ENCODE measurements at places on chromosomes 13 and 19.

DNA sequence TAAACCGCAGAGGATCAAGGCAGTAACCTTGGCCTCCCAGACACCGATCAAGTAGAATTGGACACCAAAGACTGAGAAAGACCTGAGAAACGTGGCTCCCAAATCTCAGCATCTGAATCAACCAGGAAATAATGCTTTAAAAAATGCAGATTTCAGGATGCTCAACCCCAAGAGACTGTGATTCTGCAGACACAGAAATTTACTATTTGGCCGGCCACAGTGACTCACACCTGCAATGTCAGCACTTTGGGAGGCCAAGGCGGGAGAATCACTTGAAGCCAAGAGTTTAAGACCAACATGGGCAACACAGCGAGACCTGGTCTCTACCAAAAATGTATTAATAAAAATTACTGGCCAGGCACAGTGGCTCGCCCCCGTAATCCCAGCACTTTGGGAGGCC is 6.2 kb downstream of the ABCC4 start:
- DNase-seq, result no peak

DNA sequence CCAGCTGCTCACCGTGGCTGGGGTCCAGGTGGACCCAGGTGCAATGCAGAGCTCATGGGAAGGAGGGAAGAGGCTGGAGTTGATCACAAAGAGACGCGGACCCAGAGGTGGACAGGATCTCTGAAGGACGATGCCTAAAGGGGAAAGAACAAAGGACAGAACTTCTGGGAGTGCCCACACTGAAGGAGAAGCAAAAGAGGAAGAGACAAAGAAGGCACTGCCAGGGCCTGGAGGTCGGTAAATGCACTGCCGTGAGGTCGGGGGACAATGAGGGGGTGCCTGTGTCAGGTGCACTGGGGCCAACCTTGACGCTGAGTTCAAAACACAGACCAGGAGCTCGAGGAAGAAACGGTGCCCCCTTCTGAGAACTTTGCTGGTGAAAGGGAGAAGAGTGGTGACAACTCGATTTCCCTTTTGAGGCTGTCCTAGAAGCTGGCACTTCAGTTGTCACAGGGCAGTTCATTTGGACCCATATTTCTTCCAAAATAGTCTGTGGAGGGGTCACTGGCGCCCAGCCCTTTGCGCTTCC is 55.6 kb downstream of the GJA3 start:
- no peak for DNase-seq

DNA sequence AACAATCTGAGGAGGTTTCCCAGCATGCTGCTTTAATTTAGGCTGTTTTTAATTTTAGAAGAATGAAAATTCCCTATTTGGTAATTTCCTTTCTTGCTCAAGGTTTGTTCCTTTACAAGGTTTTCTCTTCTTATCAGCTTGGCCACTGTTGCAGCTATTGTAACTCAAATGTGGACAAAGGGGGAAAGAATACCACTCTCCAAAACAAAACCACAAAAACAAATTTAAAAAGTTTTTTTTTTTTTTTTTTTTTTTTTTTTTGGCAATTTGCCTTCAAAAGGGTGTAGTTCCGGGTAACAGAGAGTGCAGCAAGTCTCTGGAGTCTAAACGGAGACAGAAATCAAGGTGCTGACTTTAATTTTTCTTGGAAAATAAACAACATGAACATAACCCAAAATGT is 306.4 kb upstream of the ARGLU1 start:
- no peak for DNase-seq

DNA sequence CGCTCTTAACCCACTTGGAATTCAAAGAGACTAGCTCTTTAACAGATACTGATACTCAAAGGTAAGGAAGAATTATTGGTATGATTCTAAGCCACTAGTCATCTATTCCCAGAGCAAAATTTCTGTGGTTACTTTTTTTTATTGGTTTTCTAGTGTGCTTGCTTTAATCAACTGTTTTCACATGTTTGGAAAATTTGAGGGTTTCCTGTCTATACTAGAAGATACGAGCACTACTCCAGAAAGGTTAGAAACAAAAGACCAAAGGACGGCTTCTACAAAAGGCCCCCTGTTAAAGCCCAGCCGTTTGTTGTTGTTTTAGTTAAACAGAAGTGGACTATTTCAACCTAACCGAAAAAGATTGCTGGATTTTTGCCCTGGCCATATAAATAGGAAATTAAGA is 18.5 kb upstream of the LPAR6 start:
- no peak for DNase-seq

- DNase-seq, result no peak
Measured at GRCh38 chr13:106382534-106382933, 152.9 kb downstream of the EFNB2 start.

DNA sequence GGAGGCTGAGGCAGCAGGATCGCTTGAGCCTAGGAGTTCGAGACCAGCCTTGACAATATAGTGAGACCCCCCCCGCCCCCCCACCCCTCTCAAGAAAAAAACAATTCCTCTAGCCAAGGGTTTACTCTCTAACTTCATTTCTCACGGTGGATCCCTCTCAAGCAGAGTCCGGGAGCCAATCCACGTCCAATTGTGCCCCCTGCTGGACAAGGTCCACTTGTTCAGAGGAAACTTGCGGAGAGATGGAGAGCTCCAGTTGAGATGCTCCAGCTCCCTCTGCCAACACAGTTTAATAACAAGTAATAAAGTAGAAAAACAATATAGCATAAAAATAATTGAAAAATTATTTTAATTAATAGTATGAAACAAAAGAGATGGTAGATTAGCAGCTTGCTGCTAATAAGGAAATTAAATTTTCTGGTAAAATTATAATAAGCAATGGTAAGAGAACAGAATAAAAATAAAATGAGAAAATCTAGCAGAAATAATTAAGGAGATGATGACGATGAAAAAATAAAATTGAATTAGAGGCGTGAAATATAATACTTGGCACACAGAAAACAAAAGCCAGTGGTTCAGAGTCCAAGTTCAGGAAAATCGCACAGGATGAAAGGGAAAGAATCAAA is 14.5 kb upstream of the SIGLEC14 start:
- no peak for DNase-seq

- no peak for DNase-seq
Measured at GRCh38 chr13:94305934-94306333, 173.5 kb downstream of the DCT start.

DNA sequence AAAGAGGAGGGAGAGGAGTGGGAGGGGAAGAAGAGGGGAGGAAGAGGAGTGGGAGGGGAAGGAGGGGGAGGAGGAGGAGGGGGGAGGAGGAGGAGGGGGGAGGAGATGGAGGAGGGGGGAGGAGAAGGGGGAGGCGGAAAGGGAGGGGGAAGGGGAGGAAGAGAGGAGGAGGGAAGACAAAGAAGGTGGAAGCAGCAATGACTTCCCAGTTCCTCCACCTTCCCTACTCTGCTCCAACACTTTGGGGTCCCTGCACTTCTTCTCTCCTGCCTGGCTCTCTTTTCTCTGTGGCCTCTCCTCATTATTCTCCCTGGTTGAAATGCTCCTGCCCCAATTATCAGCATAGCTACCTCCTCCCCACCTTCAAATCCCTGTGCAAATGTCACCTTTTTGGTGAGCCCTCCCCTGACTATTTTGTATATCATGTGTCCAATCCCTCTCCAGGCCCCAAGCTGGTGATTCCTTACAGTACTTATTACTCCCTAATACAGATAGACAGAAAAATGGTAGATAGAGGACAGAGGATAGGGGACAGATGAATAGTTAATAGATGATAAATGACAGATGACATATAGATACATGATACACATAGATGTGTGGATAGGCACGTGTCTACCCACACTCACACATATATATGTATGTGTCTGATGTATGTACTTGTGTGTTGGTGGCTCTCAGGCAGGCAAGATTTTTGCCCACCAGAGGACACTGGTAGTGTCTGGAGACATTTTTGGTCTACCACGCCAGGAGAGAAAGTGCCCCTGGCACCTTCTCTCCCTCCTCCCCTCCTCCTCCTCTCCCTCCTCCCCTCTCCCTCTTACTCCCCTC is 25.2 kb downstream of the NLRP9 start:
- DNase-seq, result no peak

GRCh38 chr19:412356-413355 is 3.7 kb upstream of the C2CD4C start:
- no peak for DNase-seq

DNA sequence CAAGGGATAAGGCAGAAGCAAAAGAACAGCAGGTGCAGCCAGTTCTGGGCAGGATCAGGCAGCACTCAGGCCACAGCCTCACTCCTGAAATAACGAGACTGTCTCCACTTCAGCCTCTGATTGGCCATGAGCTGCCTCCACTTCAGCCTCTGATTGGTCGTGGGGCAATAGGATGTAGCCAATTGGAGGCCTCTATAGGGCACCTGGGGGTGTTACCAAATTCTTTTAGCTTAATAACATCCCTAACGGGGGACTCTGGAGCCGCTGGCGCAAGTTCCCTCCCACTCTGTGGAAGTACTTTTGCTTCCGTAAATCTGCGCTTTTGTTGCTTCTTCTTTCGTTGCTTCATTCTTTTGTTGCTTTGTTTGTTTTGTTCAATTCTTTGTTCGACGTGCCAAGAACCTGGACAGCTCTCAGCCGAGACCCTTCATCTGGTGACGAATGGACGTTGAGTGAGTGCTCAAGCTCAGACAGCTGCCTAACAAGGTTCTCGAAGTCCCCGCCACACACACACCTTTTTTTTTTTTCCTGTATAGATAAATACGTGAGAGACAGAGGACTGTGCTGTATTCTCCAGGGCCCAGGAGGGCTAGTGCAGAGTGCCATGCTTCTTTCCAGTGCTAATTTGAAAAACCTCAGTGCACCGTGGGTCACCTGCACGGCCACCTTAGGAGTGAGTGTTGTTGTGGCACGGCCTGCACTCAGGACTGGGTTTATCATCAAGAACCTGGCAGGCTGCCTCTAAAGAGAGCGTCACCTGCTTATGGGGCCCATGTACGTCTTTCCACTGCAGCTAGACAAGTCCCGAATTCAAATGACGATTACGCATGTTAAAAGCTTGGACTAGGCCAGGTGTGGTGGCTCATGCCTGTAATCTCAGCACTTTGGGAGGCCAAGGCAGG is 32.0 kb upstream of the TUBGCP3 start:
- DNase-seq, result no peak

GRCh38 chr13:83272652-83273240 is 609.5 kb downstream of the SLITRK1 start:
- DNase-seq, result no peak

DNA sequence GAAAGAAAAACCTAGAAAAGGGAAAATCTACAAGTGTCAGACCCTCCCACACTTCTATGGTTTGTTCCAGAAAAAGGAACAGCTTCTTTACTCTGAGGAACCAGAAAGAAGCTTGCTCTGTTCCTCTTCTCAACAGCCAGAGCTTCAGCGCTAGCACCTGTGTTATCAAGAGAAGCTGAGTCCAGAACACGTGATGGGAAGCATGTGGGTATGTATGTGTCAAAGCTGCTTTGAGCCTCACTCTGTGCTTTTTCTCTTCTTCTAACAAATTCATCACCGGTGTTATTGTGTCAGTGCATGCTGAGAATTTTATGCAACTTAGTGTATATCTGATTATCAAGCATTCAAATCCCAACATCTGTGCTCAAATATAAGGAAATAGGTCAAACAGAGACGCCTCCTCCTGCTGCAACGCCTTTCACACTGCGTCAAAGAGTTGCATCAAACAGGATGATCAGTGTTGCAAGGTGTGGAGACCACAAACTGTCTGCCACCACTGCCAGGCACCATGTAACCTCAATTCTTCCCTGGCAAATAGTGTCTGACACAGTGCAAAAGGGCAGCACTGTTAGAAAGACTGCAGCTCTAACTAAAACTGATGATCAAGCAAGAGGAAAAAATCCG is 83.9 kb downstream of the LRRC63 start:
- peak; percentile 45 for DNase-seq

GRCh38 chr19:54434112-54434872 is 14.7 kb upstream of the LENG8 start:
- DNase-seq, result no peak

- no peak for DNase-seq
Measured at GRCh38 chr13:112345826-112346172, 30.4 kb upstream of the SPACA7 start.

DNA sequence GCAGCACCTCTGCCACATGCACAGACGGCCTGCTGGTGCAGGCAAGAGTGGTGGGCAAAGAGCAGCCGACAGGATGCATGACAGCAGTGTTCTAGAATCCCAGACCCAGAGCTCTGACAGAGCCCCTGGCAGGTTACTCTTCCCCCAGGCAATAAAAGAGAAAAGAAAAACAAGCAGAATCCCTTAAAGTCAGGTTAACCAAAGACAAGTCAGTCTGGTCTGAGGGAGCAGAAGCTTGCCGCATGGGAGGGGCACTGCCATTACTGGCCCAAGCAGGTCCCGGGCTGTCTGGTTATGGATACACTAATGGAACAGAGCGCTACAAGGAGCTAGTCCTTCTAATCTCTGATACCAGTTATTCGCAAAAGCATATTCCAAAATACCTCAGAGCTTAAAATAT is 36.1 kb upstream of the DOCK9 start:
- DNase-seq, result no peak

DNA sequence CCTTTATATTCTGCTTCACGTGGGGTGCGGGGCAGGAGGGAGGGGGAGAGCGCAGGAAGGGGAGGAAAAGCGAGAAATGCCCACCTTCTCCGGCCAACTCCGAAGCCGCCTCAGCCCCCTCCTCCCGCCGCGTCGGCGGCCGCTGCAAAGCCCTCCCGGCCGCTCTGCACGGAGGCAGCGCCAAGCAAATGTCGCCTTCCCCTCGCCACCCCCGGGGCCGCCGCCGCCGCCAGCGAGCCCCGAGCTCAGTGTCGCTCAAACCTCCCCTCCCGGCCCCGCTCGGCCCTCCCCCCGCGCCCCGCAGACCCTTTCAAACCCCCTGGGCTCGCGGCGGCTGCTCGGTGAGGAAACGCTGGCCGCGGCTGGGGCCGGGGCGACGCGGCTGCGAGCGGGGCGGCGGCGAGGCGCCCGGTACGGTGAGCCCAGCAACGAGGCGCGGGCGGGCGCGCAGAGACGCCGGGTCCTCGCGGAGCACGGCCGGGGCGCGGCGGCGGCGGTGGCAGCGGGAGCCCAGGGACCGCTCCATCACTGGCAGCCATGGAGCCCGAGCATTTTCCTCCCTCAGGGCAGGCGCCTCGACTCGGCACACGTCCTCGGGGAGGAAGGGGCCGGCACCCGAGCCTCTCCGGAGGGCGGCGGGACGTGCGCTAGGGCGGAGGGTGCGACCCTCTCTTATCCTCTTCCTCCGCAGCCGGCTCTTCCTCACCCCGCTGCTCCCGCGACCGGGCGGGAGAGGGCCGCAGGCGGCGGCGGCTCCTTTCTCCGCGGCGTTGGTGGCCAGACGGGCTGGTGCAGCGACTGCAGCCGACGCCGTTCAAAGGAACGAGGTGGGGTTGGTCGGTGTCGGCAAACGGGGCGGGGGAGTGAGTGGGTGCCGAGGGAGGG is 463 bp upstream of the TSC22D1 start:
- peak; percentile 30 for DNase-seq

- no peak for DNase-seq
Measured at GRCh38 chr19:48737360-48737998, 2.9 kb downstream of the RASIP1 start.

GRCh38 chr19:5696196-5697021 is 6.3 kb downstream of the RPL36 start:
- no peak for DNase-seq

All from activated T-helper 1 cell treated with Interleukin-2 at 50 U/mL for 16 hours (primary cell).